NCI-H2029 treated with DMSO at 0.1 percent for 48 hours (cell line): ENCODE measurements at places on chromosomes 5 and 9.

DNA sequence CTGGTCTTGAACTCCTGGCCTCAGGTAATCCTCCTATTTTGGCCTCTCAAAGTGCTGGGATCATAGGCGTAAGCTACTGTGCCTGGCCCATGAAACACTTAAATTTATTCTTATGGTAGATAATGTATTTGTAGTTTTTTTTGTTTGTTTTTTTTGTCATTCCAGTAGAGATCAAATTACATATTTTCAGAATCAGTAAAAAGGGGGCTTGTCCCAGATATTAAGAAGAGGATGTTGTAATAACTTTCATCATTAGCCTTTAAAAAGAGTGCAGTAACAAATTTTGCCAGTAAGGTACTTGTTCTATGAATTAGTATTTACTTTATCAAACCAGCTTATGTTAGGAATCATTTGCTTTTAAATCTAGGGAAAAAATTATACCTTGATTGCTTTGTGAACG lies 42.6 kb downstream of the GAPVD1 start:
- DNase-seq: no peak

- DNase-seq: no peak
These were observed 191.0 kb downstream of the ESM1 start for GRCh38 chr5:54794135-54794975.

- no peak for DNase-seq
These were observed 150.2 kb downstream of the MACROH2A1 start for GRCh38 chr5:135248801-135249231.

DNA sequence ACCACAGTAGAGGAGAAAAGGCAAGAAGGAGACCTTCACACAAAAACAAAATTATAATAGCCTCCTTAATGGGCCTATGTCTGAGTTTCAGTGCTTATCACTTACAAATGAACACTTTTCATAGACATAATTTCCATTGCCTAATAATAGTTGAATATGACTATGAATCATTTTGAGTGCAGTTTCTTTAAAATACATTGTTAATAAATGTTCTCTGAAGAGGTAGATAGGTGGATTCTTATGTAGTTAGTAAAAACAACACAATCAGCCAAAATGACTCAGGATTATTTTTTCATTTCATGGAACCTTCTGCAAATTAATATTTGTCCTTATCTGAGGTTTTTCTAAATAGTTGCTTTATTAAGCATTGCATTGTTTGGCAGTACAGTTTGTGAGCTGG lies 45.6 kb downstream of the DAPK1 start:
- DNase-seq: no peak

DNA sequence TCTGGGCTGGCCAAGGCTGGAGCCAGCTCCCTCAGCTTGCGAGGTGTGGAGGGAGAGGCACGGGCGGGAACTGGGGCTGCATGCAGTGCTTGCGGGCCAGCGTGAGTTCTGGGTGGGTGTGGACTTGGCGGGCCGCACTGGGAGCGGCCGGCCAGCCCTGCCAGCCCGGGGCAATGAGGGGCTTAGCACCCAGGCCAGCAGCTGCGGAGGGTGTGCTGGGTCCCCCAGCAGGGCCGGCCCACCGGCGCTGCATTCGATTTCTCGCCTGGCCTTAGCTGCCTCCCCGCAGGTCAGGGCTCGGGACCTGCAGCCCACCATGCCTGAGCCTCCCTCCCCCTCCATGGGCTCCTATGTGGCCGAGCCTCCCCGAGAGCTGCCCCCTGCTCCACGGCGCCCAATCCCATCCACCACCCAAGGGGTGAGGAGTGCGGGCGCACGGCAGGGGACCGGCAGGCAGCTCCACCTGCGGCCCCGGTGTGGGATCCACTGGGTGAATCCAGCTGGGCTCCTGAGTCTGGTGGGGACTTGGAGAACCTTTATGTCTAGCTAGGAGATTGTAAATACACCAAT lies 302.6 kb upstream of the ADAMTS16 start:
- DNase-seq: no peak

- DNase-seq: no peak
These were observed 75.4 kb downstream of the OSMR start for GRCh38 chr5:38921174-38921573.

DNA sequence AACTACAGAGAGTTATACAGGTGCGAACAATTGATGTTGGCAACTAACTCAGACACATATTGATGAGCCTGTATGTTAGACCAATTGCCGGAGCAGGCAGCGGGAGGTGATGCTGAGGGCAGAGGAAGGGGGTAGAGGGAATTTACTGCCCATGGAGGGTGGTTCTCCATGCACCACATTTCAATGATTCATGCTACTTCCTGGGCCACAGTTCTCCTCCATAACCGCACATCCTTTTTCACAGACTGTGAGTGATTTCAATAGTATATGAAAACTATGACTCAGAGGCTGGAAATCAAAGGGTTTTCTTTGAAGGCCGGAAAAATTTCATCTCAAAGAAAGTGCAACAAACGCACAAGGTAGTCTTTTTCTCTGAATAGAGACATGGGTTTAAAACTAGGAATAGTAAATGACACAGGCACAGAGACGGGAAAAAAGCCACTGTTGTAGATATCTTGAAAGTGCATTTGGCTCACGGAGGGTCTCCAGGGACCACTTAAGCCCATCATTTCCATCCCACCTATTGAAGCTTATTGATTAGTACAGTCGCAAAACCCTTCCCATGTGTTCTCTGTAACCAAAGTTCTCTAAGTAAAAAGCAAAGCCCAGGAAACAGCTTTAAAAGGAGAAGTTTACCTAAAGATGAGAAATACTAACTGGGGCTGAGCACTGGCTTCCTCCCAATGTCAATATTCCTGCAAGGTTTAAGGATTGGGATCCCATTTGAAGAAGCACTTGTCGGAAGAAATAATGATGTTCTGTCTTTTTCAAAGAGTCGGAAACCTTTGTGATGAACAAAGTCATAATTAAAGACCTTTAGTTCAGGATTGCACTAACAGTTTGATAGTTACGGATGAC lies 28.0 kb upstream of the ADAM19 start:
- no peak for DNase-seq

DNA sequence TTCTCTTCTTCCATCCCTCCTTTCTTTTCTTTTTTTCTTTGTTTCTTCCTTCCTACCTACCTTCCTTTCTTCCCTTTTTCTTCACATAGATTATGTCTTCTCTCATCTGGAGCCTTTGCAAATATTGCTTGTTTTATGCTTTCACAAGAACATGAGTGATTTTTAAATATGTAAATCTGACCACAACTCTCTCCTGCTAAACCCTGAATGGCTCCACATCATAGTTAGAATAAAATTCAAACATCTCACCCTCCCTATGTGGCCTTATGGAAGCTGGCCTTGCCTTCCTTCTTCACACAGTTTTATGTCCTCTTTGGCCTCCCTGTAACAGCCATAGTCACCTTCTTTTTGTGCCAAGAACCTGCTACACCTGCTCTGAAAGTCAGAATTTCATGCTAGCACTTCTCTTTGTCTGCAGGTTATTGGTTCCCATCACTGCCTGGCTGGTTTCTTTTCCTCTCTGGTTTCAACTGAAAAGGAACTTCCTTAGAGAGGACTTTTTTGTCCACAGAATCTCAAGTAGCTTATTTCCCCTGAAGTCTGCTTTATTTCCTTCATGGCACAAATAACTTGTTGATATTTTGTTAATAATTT lies 114.3 kb upstream of the TNC start:
- DNase-seq: no peak

DNA sequence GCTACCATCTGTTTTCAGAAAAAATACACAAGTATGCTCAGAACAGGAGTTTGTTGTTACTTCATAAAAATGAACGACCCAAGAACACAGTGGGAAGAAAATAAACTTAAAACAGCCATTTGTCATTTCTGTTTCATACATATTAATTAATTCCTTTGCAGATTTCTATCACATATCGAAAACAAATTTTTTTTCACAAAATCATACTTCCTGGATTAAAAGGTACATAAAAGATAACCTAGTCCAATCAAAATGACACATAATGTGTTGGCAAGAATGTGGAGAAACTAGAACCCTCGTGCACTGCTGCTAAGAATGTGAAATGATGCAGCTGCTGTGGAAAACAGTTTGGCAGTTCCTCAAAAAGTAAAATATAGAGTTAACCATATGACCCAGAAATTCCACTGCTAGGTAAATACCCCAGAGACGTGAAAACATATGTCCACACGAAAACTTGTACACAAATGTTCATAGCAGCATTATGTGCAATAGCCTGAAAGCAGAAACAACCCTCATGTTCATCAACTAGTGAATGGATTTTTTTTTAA lies 46.0 kb downstream of the MYO10 start:
- DNase-seq: no peak

- DNase-seq: no peak
These were observed 87.3 kb upstream of the CCNG1 start for GRCh38 chr5:163350083-163350482.
